ENCODE measurements at places on chromosomes 13 and 19.

GRCh38 chr13:51370116-51370515 lies 30.6 kb downstream of the SERPINE3 start:
- DNase-seq: no peak

- DNase-seq: no peak
These were observed 60.3 kb upstream of the GPR12 start for GRCh38 chr13:26820871-26821270.

DNA sequence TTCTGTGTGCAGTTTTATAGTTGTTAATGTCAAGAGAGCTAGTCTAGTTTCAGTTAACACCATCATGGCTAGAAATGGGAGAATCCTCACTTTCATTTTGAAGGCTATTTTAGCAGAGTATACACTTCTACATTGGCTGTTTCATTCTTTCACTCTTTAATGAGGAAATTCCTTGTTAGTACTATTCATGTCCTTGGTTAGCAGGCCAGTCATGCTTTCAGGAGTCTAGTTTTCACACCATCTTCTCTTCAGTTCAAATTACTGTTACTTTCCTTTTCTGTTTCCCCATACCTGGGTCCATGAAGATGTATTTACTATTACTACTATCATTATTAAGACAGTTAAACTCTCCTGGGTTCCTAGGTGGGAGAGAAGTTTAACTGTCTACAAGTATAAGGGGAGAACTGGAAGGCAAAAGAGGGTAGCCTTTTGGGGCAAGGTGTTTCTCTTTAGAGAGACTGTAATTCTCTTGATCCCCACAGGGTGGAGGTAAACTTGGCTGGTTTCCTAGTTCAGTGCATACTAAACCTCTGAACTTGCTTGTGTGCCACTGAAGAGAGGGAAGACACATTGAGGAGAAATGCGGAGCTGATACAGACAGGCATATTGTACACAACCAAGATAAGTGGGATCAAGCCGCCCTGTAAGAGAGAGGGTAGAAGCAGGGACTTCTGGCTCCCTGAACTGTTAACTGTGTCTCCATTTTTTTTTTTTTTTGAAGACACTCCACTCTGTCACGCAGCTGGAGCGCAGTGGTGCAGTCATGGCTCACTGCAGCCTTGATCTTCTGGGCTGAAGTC lies 41.3 kb upstream of the IGFL4 start:
- DNase-seq: no peak

DNA sequence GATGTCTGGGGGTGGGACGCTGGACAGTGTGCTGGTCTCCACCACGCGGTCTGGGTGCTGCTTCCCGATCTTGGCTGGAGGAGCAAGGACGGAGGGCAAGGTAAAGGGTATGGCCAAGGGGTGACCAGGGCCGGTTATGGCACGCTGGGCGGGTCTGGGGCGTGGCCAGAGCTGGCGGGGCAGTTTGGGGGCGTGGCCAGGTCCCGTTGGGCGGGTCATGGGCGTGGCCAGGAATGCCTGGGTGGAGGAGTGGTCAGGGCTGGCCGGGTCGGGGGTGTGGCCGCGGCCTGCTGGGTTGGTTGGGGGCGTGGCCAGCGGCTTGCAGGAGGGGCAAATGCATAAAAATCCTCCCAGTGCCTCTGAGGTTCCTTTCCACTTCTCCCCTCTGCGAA lies 19.2 kb downstream of the GPX4 start:
- DNase-seq: no peak

DNA sequence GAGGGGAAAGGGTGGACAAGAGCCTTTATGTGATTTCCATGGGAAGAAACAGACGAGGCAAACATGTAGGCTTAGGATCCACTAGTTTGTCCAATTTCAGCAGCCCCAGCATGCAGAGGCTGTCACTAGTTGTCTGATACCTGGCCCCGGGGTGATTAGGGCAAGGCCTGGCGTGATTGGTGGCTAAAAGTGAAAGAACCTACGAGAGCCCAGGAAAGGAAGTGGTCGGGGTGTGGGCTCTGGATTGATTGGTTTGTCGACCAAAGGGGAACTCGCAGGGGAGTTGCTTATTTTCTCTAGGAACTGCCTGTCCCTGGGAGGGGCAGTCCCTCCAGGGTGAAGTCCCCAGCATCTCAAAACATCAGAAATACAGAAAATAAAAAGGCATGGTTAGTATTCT lies 64.2 kb upstream of the UQCRFS1 start:
- peak; percentile 12 for DNase-seq

GRCh38 chr19:34126966-34127365 lies 45.3 kb upstream of the LSM14A start:
- no peak for DNase-seq
